WTC11 (cell line): ENCODE measurements at places on chromosomes 3 and 15.

DNA sequence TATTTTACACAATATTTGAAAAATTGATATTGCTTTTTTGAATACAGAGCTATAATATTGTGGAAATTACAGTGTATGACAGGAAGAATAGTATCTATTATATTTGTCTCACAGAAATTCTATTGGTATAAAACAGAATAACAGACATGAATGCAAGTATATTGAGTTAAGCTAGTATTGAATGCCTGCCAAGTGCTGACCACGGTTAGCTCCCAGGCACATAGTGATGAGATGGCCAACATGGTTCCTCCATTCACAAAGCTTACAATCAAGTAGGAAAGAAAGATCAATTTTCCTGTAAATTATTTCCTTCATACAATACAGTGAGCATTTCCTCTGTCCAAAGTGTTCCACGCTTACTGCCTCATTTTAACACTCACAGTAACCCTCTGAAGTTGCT is 67.6 kb downstream of the TP63 start:
- no peak for DNase-seq
- H3K27ac ChIP-seq, result no peak overlapping the region
- H3K4me1 ChIP-seq, result peaks cover 6% of the 10 kb centered on the region
- H3K27me3 ChIP-seq, result no peaks in the 10 kb centered on the region; the same call in 1 of the 2 replicates
- H3K36me3 ChIP-seq, result no peaks in the 10 kb centered on the region

DNA sequence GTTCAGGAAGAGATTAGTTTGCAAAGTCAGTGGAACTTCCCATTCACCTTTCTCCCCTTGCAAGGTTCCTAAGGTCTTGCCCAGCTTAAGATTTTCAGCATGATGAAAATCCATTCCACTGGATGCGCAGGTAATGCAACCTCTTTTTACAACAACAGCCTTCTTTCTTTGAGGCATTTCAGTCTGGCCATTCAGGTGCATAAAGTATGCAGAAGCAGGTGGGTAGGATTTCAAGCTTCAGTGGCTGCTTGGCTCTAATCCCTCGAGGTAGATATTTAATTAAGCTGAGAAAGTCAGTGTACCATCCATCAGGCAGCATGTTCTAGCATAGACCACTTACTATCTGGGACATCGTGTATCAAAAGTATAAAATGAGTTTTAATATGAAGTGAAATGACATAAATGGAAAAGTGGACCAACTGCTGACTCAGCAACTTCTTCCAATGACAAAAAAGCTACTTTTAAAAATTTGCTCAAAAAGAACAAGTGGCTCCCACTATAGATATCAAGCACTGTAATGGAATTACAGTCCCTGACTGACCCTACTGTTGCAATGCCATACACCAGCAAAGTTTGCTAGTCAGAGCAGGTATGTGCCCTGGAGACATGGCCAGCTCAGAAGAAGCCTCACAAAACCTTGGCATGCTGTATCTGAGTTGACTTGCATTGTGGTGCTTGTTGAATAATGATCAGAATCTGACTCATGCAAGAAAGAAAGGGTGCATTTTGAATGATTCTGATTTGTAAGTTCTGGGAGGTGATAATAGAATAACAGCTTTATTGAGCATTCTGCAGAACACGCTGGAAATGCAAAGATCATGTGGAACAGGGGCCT is 459.9 kb upstream of the MCTP2 start:
- peaks cover 2% of the 10 kb centered on the region; the same call in 1 of the 2 replicates for H3K27me3 ChIP-seq
- H3K36me3 ChIP-seq, result peaks cover 6% of the 10 kb centered on the region
- DNase-seq, result no peak
- H3K4me1 ChIP-seq, result peaks cover 13% of the 10 kb centered on the region
- H3K27ac ChIP-seq, result no peak overlapping the region

GRCh38 chr3:185988816-185989175 is 51.0 kb upstream of the TRA2B start:
- no peak overlapping the region for H3K4me3 ChIP-seq
- DNase-seq, result no peak
- H3K4me1 ChIP-seq, result peaks cover 3% of the 10 kb centered on the region; the same call in 1 of the 2 replicates
- H3K27me3 ChIP-seq, result peaks cover 6% of the 10 kb centered on the region; the same call in 1 of the 2 replicates

DNA sequence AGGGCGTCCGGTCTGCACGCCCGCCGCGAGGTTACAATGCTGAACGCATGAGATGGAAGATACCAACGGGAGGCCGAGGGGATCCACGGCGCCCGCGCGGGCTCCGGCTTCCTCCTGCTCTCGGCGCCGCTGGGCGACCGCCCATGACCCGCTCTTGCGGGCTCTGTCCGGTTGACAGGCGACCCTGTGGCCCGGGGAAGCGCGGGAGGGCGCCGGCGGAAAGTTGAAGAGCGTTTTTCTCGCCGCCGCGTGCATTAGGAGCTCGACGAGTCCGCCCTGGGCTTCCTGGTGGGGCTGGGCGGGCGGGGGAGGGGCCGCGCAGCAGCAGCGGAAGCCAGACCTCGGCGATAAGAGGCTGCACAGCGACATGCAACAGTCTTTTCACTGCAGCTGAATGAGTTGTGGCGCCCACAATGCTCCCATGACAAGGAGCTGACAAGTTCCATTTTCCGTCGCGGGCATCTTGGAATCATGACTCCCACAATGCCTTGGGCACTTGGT is at the start of gene MBNL1:
Gene MBNL1, plus strand, starts transcription at position 375 of the 501 bp plus-strand sequence. CDS start 31,265 bp downstream, outside the sequence.
- DNase-seq, result peak; percentile 74
- peaks cover 44% of the 10 kb centered on the region for H3K4me1 ChIP-seq
- H3K27me3 ChIP-seq, result peaks cover 22% of the 10 kb centered on the region
- peak within 1 kb of the TSS; percentile 94 for H3K27ac ChIP-seq
- peak within 1 kb of the TSS; percentile 87 for H3K4me3 ChIP-seq

GRCh38 chr3:4888913-4889846 is 90.1 kb upstream of the BHLHE40 start:
- H3K36me3 ChIP-seq, result no peaks in the 10 kb centered on the region
- H3K27ac ChIP-seq, result no peak overlapping the region
- no peak overlapping the region for H3K4me3 ChIP-seq
- no peaks in the 10 kb centered on the region for H3K27me3 ChIP-seq
- DNase-seq, result no peak
- H3K4me1 ChIP-seq, result peaks cover 6% of the 10 kb centered on the region

- peaks cover 25% of the 10 kb centered on the region for H3K4me1 ChIP-seq
- no peak for DNase-seq
- H3K27ac ChIP-seq, result no peak overlapping the region
- peaks cover 4% of the 10 kb centered on the region; the same call in 1 of the 2 replicates for H3K36me3 ChIP-seq
- no peaks in the 10 kb centered on the region for H3K27me3 ChIP-seq
Measured at GRCh38 chr3:73419942-73420341, 204.8 kb downstream of the PDZRN3 start.

GRCh38 chr3:172218350-172219323 is 179.3 kb downstream of the FNDC3B start:
- no peaks in the 10 kb centered on the region for H3K27me3 ChIP-seq
- no peak overlapping the region for H3K4me3 ChIP-seq
- H3K4me1 ChIP-seq, result peaks cover 86% of the 10 kb centered on the region
- DNase-seq, result no peak
